Left ventricle myocardium superior (tissue), 1 donor: ENCODE measurements at places on chromosomes 11 and 22.

DNA sequence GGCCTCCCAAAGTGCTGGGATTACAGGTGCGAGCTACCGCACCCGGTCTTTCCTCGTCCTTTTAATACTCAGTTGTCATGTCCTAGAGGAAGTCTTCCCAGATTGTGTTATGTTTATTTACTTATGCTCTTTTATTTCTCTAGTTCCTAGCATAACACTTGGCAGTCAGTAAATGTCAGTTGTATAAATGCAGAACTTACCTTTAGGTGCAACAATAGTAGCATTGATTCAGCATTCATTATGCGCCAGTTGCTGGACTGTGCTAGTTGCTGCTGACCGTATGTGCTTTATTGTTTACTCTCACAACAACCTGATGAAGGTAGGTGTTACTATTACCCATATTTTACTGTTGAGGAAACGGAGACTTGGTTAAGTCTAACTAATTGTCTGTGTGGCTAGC lies 20.8 kb downstream of the QSER1 start:
- DNase-seq, result no peak

DNA sequence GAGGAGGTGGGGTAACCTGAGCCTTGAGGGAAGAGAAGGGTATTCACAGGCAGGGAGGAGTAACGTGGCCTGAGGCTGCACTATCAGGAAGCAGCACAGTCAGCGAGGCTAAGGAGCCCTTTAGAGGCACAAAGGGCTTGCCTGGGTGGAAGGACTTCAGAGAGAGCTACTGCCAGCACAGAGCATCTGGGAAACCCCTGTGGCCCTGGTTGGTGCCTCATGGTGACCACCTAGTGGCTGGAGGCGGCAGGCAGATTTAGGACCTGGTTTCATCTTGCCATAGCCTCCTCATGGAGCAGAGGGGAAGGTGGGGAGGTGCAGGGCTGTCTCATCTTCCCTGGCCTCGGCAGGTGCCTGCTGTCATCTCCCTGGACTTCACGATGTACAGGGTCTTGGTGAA lies 64.5 kb downstream of the MPPED1 start:
- no peak for DNase-seq

DNA sequence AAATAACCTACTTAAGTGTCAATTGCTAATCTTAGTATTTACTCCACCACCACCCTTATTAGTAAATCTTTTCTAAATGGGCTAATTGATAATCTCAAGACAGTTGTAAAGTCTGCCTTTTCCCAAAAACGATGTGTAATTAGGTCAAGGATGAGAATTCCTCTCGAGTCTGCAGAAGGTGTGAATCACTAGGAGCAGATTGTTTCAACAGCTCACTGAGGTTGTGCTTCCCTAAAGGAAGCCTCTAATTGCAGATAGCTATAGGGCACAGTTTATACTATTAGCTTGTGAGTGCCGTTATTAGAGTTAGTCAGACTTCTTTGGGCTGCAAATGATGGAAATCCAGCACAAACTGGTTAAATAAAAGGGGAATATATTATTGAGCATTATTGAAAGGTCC lies 84.9 kb downstream of the C11orf91 start:
- DNase-seq, result no peak

DNA sequence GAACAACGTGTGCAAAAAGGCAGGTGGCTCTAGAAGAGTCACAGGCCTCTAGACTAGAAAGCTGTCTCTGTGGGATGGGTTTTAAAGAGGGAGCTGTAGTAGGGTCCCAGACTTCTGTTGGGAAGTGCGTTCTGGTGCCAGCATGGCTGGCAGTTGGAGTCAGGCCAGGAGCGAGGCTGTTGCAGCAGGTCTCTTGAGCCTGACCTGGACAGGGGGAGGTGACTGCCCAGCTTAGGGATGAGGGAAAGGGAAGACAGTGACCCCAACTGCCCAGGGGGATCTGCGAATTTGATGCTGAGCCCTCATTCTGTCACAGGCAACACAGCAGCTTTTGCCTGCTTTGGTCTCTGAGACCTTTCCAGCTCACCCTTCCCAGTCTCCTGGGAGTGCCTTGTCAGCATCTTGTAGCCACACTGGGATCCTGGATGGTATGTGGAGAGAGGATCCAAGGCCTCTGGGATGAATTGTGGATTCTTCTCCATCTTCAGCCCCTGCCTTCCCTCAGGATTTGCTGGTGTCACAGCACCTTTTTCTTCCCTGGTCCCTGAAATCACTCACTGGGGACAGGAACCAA lies 3.4 kb downstream of the TSKU start:
- DNase-seq, result peak; percentile 61

DNA sequence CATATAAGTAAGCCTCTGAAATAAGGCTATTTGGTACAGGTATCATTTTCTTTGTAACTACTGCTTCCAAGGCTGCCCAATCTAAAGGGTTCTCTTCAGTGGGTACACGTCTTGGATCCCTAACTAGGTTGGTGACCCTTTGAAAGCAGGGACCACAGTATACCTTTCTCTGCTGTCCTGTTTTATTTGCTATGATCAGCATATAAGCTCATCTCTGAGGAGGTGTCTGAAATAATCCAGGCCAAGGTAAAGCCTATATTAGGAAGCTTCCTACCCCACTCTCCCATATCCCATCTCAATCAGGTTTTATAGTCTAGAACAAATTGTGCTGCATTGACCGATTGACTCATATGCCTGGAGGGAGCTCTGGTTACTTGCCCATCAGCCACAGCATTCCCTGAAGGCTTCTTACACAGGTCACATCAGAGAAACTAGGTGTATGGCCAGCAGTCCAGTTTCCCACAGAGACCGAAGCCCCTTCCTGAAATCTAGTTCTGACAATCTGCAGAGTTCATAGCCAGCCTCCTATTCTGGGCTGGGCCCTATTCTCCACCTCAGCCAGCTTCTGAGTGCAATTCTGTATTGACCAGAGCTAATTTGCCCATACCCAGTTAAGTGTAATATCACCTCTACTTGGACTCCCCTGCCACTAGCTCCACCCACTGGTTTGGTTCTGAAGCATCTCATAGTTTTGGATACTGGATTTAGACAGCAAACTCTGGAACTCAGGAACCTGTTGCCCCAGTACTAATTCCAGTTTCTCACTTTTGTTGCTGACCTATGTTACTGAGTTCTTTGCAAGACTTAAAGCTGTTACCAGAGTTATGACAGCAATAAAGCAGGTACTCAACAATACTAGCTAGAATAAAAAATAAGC lies 62.1 kb upstream of the ARHGAP20 start:
- DNase-seq, result no peak

DNA sequence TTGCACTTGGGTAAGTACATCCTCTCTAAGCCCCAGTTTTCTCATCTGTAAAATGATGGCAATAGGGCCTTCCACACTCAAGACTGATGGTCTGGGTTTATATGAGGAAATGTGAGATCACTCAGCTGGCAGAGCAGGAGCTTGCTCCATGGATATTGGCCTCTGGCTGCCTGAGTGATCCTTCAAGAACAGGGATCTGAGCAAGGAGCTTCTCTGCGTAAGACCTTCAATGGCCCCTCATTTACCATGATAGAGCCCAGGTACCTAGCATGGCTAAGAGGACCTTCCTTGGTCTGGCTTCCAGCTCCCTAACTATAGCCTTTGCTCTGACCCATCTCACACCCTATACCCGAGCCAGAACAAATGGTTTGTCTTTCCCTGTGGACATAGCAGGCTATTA lies 5.5 kb downstream of the ROBO4 start:
- DNase-seq, result no peak

DNA sequence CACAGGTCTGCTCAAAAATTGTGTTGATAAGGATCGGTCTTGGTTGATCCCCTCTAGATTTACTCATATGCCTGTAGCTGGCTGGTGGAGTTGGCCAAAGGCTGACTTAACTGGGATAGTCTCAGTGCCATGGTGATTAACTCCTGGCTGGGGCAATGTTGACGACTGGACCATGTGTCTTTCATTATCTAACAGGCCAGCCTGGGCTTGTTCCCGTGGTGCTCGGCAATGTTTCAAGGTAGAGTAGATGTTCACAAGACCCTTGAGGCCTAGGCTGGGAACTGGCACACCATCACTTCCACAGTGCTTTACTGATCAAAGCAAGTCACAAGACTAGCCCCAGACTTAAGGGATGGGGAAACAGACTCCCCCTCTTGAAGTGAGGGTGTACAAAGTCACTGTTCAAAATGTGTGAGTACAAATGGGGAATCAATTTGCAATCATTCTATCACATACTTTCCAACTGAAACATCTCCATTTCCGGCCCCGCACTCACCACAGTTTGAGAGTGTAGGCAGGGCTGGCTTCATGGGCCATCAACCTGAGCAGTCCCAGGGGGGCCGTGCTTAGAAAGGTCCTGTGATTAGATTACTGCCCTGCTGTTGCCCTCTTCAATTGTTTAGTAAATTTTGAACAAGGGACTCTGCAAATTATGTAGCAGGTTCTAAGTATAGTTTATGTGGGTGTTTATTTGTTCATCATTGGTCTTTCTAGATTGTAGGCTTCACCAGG lies 240.8 kb downstream of the NELL1 start:
- no peak for DNase-seq

GRCh38 chr11:117838901-117839300 lies 14.4 kb upstream of the FXYD2 start:
- no peak for DNase-seq

- no peak for DNase-seq
Observed at GRCh38 chr11:94129512-94130297, 1.1 kb downstream of the PANX1 start.

DNA sequence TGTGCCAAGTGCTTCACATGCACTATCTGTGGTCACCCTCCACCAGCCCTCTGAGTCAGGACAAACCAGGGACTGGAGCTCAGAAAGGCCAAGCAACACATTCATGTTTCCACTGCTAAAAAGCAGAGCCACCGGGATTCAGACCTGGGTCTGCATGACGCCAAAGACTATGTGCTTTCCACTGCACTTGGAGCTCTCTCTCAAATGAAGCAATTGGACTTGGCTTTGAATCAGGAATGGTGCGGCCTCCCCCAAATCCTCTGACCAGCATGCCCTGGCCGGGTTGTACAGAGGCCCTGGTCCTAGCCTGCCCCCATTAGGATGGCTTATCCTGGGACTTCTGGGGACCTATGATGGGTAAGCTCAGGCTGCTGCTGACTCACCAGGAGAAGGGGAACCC lies 80.7 kb downstream of the PKNOX2 start:
- DNase-seq, result no peak

DNA sequence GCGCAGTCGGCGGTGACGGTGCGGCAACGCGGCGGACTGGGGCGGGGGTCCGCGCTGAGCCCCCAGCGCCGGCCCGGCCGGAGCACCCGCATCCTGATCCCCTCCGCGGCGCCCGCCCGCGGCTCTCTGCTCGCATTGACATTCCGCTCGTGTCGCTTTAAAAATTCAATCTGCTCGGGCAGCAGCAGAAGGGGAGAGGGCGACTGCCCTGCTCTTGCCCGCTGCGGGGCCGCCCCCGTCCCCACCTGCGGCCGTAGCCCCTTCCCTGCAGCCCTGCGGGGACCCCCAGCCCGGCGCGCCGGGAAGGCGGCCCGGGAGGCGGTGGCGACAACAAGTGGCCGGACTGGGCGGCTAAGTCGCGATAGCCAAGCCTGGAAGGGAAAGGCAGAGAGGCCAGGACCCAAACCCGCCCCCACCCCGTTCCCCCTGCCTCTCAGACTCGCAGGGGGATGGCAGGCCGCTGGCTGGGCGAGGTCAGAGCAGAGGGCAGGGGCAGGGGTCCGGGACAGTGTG lies 1.1 kb downstream of the CABP7 start:
- DNase-seq, result no peak

DNA sequence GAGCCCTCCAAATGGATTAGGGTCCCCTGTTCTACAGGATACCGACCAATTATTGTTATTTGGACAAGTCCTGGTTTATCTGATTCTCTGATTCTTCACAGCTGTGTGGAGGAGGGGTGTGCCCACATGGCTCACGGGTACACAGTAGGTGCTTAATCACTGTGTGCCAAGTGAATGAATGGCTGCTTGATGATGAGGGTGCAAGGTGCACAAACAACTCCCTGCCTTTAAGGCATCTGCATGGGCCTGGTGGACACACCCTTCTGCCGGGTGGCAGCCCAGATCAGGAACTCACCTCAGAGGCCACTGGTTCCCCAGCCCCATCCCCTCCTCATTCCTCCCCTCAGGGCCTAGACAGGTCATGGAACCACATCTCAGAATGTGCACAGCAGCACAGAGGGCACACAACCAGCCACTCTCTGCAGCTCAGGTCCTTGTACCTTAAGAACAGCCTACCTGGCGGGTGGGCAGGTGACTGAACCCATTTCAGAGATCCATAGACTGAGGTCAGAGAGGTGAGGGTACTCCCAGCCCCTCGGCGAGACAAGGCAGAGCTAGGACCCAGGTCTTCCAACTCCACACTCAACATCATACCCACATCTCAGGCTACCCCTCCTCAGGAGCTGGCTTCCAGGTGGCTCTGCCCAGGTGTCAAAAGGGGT lies 50.3 kb downstream of the SHANK2 start:
- peak; percentile 10 for DNase-seq

GRCh38 chr11:48093323-48093722 lies 113.0 kb downstream of the PTPRJ start:
- DNase-seq, result no peak

DNA sequence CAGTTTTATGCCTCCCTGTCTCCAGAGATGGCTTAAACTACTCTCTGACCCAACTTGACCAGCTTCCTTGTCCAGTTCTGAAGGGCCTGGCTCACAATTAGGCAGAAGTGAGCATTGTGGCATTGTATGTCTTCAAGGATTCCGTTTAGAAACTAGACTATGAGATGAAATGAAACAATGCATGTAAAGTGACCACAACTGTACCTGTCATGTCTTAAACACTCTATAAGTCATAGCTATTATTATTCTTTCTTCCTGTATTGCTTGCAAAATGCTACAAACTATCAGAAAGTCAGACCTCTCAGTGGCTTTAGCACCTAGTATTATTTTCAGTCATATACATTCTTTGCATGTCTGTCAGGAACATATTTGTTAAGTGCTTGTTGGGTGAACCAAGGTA lies 127.9 kb upstream of the MTMR2 start:
- DNase-seq, result no peak

GRCh38 chr11:124736736-124737135 lies 3.0 kb upstream of the NRGN start:
- no peak for DNase-seq

DNA sequence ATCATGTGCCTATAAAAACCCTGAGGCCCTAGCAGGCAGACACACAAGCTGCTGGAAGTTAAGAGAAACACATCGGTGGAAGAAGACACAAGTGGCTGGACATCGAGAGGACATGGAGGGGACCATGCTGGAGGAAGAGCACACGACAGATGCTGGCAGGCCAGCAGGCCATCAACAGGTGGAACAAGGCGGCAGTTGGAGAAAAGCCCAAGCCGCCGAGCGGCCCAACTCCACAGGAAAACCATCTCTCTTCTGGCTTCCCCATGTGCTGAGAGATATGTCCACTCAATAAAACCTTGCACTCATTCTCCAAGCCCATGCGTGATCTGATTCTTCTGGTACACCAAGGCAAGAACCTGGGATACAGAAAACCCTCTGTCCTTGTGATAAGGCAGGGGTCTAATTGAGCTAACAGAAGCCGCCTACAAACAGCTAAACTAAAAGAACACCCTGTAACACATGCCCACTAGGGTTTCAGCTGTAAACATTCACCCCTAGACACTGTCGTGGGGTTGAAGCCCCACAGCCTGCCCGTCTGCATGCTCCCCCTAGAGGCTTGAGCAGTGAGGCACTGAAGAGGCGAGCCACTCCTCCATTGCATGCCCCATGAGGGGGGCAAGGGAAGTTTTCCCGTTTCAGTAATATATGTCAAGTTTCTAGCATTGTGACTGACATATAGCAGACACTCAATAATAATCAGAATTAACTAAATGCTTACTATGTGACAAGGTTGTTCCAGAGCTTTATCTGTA lies 39.0 kb upstream of the MMP20 start:
- no peak for DNase-seq
